Stimulated activated CD4-positive, alpha-beta T cell treated with anti-CD3 and anti-CD28 coated beads, Interleukin-15, amount 100 ng/mL, for 1 hour (primary cell): ENCODE measurements at places on chromosomes 12 and 14.
A peak's percentile ranks its signal among the peaks of the same experiment; 100 is the strongest.

DNA sequence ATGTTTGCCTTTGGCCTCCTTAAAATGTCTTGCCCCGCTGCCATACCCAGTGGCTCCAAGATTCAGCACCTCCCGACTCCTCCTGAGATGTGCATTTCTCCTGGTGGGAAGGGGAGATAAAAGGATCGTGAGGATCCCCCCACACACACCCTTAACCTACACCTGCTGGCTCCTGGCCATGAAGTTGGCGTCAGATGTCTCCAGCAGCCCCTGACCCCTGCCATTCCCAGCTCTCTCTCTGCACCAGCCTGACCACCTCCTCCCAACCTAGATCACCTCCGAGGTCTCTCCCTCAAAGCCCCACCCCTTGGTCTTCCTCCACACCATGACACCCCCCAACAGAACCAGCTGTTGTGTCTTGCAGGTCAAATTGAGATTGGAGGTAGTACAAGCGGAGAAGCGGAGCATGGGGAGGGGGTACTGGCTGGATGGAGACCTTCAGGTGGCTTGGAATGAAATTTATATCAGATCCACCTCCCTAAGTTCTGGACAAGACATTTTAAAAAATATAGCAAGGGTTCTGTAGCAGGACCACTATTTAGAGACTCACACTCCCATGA lies 151.1 kb upstream of the FKBP4 start:
- no peak for DNase-seq

- DNase-seq = no peak
These were observed 610 bp downstream of the C14orf132 start for GRCh38 chr14:96039633-96040311.

DNA sequence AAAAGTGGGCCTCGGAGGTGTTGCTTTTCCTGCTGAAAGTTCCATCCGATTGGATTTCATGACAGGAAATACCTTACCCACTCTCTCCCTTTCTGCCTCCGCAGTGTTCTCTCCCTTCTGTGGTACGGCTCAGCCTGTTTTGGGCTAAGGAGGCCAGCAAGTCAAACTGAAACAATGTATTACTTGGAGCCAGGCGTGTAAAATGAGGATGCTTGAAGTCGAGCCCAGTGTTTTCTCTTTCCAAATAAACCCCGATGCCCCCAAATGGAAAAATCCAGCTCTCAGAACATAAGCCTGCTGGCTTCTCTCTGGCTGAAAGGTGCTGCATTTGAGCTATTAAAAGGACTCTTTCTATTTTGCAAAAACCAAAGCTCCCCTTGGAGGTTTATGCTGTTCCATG lies 124.7 kb downstream of the ZNF664 start:
- DNase-seq = no peak

DNA sequence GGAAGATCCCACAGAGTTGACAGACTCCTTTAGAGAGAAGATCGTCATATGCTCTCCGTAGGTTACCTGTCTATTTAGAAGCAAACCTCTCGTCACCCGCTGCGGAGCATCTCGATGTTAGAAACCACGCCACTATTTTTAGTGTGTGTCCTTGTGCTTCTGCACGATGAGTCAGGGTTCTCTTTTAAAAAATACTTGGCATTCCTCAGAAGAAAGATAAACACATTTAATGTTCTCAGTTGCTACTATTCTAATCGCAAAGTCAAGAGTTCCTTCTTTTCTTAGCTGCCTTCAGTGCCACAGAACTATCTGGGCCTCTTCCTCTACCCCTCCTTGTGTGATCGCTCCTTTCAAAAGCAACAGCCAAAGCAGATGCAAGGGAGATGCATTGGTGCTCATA lies 192.4 kb downstream of the PELI2 start:
- no peak for DNase-seq

DNA sequence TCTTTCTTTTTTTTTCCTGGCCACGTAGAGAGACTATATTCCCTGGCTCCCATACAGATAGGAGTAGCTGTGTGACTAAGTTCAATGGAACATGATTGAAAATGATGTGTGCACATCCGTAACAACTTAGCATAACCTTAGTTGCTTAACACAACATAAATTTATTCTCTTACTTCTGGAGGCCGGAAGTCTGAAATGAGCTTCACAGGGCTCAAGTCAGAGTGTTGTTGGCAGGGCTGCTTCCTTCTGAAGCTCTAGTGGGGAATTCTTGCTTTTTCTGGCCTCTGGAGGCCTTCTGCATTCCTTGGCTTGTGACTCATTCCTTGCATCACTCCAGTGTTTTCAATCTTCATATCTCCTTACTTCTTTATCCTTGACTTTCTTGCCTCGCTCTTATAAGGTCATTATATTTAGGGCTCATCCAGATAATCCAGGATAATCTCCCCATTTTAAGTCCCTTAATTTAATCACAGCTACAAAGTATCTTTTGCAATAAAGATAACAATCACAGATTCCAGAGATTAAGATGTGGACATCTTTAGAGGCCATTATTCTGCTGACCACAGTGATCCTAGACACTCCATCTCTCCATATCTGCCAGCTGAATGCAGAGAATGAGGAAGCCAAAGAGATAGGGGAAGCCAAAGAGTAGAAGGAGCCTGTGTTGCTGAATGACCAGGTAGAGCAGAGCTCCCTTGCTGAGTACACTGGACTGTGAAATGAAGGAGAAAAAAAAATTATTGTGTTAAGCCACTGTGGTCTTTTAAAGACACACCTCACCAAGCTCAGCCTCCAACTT lies 21.0 kb upstream of the SNX6 start:
- no peak for DNase-seq

DNA sequence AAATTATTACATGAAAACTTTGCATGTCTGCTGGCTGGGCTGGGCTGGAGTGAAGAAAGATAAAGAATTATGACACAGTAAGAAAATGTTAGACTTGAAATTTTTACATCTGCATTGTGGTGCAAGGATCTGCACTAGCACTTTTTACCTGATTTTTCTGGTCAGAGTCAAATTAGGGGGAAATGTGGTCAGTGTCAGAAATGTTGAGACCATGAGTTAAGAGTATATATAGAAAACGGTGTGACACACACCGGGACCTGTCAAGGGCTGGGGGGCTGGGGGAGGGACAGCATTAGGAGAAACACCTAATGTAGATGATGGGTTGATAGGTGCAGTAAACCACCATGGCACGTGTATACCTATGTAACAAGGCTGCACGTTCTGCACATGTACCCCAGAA lies 90.3 kb downstream of the IGF1 start:
- DNase-seq = no peak

DNA sequence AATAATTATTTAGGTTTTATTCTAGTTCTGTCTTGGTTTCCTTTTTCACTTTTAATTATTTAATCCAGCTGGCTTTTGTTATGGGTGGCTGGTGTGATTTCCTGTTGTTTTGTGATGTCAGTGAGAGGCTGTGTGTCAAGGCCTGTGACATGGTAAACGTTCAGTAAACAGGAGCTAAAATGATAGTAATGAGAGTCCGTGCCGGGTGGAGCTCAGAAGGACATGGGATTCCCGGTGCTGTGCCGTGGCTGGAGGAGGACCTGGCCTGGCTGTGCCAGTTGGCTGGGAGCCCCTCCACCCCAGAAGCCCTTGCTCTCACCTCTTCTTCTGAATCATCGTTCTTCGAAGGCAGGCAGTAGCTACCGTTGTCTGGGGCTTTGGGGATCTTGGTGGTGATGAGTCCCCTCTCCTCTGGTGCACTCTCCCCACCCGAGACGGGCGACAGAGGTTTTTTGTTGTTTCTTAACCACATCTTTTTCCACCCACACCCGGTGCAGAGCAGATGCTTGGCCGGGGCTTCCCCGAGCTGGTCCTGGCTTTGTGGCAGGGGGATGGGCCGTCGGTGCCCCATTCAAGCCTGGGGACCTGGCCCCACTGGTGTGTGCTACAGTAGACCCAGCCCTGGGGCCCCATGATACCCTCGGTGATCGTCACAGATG lies 29.1 kb downstream of the SH2B3 start:
- DNase-seq = peak; percentile 67

- DNase-seq = no peak
These were observed 49.5 kb downstream of the ADIPOR2 start for GRCh38 chr12:1740161-1740948.

DNA sequence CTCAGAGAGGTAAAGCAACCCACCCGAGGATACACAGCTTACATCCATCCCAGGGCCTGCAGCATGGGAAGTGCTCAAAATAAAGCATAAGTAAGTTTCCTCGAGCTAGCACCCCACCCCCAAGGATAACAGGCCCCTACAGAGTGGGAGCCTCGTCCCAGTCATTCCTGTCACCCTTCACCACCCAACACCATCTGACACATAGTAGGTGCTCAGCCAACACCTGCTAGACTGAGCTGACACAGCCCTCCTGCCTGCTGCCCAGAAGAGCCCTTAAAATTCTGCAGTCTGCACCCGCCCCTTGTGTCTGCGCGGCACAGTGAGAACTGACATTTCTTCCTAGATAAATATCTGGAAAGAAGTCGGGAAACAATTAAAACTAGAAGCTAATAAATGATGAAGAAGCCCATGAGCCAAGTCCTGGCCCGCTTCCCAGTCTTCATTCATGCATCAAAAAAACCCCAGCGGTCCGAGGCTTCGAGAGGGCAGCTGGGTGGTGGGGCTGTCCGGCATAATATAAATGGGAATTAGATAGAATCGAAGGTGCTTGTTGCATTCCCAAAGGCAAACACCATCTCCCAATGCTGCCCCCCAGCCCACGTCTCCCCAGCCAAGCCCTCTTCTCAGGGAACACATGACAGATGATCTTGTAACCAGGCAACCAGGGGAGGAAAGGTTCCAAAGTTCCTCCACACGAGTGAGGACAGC lies 76.2 kb downstream of the BCL11B start:
- DNase-seq = no peak

DNA sequence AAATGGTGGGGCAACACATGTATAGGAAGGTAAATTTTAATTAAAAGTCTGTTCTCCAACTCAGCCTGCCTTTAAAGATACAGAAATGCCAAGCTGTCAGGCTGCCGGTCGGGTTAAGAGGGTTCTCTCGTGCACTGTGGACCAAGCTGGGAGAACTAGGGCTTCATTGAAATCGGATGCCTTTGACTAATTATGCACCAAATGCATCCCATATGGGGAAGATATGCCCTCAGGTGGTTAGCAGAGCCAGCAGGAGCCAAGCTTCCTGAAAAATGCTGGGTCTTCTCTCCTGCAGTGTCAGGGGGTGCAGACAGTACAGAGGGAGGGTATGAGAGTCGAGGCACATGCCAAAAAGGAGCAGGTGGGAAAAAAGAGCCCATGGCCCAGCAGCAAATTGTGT lies 236.1 kb downstream of the CACNA1C start:
- no peak for DNase-seq

DNA sequence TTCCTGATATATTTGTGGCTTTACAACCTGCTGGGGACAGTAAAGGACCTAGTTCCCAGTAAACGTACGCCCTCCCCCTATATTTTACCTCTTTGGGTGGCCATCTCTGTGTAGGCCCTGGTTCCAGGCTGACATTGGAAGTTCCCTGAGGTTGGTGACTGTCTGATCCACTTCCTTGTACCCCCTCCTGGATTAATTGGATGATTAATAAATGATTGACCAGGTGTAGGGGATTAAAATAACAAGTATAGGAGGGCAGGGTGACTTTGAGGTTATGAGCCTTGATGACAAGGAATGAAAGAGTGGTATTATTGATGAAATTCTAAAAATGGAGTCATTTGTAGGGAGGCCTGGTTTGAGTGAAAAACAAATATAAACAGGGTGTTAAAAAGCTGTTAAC lies 9.6 kb downstream of the SUSD6 start:
- no peak for DNase-seq
